ENCODE measurements at places on chromosomes 1 and 21.

- DNase-seq: no peak
These were observed 2.5 kb downstream of the SLAMF9 start for GRCh38 chr1:159951551-159951950.

GRCh38 chr1:204151552-204152309, at the start of gene ETNK2:
Gene ETNK2 (minus strand): TSS chr1:204152044. CDS start chr1:204151852, 192 bp downstream.
- peak; percentile 39 for DNase-seq

DNA sequence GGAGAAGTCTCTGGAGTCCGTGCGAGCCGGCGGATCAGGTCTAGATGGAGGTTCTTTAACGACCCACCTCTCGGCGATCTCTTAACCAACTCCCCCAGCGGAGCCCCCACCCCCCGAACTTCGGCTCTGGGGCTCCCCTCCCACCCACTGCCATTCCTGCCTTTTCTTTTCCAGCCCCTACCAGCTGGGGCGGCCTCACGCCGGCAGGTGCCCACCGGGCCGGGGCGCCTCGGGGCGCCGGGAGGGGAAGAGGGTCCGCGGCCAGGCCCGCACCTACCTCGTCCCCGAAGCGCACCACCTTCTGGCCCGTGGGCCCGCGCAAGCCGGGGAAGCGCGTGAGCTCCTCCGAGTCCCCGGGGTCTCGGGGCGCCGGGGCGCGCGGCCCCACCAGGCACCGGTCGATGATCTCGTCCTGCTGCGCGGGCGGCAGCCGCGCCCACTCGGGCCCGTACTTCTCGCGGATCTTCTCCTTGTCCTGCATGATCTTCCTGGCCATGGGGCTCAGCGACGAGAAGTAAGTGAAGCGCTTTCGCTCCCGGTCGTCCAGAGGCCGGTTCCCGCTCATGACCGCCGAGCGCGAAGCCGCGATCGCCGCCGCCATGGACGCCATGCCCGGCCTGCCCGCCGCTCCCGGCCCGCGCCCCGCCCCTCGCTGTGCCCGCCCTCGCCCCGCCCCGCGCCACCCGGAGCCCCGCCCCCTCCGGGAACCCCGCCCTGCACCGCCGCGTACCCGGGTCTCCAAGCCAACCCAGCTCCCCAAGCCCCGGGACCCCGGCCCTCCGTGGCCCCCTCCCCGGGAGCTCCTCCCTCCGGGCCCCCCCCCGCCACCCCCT, at the start of gene C1orf198:
C1orf198 (minus strand) TSS at position 619 of the 833 bp plus-strand sequence; CDS start at position 610, 9 bp downstream.
- DNase-seq: peak; percentile 88

DNA sequence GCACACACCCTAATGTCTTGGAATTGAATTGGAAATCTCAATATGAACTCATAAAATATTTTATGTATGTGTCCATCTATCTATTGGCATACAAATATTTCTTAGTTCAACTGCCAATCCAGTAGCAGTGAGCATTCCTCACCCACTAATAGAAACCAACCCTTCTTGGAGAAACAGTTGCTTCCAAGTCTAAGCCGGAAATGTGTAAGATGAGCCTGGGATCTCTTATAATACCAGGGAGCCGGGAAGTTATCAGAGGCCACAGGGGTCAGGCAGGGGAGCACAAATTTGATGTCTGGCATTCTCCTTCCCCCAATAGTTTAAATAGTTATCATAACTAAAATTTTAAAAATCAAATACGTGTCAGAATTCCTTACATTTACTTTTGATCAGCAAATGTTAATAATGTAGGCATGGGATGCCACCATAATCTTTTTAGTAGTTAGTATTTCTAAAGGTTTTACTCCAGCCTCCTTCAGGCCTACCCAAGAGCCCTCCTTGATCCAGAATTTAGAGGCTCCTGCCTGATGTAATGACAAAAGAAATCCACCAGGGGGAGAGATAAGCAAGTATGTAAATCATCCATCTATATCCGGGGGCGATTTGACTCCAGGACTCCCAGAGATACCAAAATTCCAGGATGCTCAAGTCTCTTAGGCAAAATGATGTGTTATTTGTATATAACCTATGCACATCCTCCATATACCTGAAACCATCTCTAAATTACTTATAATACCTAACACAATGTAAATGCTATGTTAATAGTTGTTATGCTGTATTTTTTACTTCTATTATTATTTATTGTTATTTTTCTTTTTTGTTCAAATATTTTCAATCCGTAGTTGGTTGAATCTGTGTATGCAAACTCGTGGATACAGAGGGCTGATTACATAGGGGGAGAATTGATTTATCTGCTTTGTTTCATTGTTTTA, 218.7 kb upstream of the COA6 start:
- DNase-seq: peak; percentile 21

DNA sequence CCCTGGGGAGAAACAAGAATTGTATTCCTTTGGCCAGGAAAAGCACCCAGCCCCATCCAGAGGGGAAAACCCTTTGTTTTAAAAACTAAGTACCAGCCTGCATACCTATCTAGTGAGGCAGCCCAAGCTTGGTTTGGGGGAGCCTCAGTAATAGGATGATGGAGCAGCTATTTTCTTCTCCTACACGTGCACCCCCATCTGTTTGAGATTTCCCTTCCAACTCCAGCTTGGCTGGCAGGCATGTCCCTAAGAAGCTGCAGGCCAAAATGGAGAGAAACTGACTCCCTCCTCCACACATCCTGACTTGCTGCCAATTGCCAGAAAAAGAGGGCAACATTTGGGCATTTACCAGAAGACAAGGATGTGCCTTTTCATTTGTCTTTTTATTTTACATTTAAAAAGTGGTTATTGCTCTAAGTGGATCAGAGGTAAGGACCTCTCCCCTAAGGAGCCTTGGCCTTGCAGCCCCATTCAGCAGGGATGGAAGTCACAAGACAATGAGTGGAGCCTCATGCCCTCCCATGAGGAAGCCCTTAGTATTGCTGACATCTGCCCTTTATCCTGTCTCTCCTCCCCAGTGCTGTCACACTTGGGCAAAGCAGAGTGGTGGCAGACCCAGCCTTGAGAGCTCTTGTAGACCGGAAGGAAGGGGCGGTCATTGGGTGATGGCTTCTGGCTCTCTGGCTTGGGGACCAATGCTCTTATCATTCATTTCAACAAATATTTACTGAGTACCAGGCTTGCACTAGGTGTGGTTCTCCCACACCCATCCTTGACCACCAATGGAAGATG, 8.6 kb downstream of the FNDC5 start:
- DNase-seq: no peak

- DNase-seq: no peak
These were observed 56.5 kb upstream of the ZNF326 start for GRCh38 chr1:89938171-89939055.

- DNase-seq: peak; percentile 84
These were observed 34.5 kb upstream of the NIBAN1 start for GRCh38 chr1:185008838-185009237.

DNA sequence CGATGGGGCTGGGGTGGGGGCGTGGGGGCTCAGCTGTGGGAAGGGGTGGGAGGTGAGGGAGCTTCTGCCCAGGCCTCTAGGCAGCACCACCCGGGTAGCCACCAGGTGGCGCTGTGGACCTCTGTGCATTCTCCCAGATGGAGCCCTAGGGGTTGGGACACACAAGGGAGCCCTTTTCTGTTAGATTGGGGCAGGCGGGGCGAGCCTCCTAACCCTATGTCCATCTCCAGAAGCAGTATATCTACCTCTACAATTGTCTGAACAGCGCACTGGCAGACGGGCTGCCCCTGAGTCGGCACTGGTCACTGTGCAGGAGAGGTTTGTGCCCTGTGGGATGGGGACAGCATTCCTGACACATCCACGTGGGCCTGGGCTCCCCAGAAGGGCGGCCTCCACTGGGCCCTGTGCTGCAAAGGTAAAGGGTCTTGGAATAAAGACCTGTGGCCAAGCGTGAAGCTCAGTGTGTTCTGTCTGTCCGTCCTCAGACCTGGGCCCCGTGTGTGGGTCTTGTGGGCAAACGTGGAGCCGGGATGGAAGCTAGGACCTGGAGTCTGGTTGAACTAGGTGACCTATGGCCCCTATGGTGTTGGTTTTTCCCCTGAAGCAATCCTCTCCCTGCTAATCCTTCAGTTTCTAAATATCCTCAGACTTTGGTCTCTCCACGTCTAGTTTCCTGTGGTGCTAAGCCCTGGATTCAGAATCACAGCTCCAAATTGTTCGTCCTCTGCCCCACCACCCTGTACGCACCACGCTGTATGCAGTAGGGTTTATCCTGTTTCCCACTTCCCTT, 4.4 kb upstream of the LGR6 start:
- peak; percentile 17 for DNase-seq

DNA sequence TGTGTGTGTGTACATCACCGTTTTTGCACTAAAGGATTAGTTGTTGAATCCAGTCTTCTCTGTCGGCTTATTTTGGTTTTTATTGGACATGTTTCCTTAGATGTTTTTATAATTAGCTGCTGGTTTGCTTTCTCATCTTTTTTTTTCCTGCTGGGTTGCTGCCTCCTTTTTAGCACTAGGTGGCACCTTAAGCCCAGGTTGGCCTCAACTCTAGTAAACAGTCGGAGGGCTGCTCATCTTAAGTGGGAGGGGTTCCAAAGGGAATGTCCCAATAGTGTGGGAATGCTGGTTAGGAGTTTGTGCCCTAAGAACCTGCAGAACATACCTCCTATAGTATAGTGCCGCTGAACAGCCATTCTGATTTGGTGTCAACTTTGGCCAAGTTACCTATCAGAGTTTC, 570.1 kb upstream of the CXADR start:
- no peak for DNase-seq

DNA sequence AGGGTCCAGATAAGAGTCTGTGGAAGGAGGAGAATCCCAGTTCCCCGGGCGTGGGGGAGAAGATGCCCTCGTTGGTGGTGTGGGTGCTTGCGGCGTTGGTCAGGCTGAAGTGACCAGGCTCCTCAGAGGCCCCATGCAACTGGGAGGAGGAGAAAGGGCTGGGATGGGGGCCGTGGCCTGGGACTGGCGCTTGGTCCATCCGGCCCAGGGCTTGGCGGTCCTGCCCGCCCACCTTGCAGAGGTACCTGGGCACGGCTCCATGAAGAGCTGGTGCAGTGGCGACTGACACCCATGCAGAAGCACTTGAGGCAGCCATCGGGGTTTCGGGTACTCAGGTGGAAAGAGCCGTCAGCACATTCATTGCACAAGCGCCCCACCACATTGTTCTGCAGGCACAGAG, 60.8 kb downstream of the HSPG2 start:
- DNase-seq: no peak

GRCh38 chr1:156438278-156438987, 62.1 kb downstream of the MEF2D start:
- DNase-seq: no peak

DNA sequence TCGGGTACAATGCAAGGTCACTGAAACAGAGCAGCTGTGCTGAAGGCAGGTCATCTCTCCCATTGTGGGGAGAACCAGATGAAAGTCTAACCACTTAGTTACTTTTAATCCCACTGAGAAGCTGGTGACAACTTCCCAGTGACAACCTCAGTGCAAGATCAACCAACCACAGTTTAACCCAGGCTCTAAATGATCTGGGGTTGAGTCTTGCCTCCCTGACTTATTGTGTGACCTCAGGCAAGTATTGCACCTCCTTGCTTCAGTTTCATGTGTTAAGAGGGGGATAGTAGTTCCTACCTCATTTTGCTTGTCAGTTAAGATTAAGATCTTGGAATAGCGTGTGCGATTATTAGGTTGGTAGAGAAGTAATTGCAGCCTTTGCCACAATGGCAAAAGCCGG, 3.2 kb downstream of the ZP4 start:
- no peak for DNase-seq

DNA sequence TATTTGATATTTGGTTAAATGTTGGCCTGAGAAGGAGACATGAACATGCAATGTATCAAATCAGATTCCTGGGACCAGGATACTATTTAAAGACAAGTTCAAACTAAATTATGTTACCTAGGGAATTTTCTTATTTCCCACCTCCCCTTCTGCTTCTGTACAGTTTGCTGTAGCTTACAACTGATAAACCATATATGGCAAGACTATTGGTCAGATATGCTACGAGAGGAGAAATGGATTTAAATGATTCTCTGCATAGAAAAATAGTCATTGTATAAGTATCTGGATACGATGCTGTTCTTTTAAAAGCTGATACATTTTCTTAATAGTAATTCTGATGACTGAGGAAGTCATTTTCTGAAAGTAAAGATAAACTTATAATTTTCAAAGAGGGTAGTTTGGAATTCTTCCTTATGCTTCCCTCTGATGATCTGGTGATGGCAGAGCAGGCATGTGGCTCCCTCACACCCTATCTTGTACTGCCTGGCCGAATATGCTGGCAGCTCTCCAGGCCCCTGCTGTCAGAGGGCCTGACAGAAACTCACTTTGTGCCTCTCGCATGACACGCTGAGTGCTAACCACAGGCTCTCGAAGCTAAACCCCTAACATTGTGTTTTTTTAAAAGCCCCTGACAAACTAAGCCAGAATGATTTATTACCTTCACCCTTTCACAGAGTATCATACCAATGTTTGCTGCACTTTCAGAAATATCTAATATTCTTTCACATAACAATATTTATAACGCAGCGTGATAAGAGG, 19.4 kb downstream of the RRP15 start:
- DNase-seq: peak; percentile 93

GRCh38 chr1:54701066-54701465, 14.6 kb upstream of the TTC4 start:
- DNase-seq: no peak

DNA sequence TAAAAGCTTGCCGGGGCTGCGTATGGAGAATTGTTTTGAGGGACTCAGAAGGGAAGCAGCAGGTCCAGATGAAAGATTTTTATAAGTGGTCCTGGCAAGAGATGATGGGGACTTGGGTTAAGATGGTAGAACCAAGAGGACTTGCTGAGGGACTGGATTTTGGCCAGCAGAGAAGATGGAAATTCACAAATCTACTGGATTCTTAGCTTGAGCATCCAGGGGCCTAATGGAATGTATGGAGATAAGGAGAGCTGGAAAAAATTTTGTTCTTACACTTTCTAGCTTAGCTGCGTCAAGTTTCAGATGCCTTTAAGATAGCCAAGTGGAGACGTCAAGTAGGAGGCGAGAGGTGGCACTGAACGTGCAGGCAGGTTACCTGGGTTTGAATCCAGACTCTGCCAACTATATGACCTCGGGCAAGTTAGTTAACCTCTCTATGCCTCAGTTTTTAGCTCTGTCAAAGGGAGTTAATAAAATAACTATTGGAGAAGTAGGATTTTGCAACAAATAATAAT, 3.4 kb upstream of the RBP7 start:
- DNase-seq: no peak

GRCh38 chr1:96292141-96292540, 429.4 kb upstream of the PTBP2 start:
- DNase-seq: no peak

DNA sequence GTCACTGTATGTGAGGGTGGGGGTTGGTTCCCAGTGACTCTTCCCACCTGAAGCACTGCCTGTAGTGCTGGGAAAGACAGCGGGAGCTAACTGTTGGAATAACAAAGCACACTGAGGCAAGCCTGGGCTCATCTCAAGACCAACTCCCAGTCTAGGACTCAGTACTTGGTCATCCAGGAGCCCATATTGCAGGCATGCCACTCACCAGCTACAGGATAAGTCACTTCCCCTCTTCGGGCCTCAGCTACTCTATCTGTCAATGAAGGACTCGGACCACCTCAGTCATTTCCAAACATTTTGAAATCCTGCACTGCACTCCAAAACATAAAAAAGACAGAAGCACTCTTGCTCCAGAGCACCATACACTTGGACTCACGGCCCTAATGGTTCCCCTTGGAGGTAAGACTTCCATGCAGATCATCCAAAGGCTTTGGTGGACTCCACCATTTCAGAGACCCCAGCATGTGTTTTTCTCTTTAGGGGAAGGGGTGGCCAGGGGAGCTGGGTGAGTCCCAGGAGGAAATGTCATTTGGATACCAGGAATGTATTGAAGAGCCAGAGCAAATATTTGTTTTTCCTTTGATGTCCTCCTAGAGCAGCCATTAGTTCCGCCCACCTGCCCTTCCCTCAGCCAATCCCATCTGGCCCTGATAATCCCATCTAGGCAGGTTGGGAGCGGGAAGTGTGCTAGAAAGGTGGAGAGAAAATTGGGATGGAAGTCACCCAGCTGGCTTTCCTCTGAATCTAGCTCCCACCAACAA, 3.1 kb downstream of the NUAK2 start:
- DNase-seq: no peak
